ENCODE measurements at places on chromosomes 6 and 20.

DNA sequence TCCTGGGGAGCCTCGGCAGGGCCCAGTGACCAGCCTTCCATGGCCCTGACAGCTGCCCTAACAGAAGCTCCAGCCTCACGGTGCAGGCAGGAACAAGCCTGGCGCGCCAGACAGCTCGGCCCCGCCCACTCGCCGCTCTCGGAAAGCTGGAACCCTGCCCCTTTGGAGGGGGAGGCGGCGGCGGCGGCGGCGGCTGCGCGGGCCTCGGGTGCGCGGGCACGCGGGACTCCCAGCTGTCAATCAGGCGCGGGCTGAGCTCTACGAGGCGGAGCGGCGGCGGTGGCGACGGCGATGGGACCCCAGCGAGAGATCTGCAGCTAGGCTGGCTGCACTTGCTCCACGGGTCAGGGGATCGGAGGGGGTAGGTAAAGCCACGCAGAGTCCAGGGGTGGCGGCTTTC lies at the start of gene NRSN1:
TSS of gene NRSN1 (plus strand) at position 236 of the 400 bp plus-strand sequence. CDS start 8,113 bp downstream, outside the sequence.
- DNase-seq = no peak

DNA sequence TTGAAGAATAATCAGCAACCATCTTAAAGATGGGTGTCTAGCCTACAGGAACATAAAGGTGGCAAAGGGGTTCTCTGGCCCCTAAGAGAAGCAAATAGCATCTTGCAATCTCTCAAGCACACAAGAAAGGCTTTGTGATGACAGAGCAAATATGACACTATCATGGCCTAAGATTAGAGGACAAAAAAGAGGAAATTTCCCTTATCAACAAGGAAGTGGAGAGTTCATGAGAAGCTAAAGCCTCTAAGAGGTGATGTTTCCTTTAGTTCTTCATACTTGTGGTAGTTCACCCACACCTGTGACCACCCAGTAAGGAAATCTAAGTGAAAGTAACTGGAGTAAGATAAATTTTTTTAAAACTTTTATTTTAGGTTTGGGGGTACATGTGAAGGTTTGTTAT lies 88.4 kb downstream of the OLIG3 start:
- no peak for DNase-seq

GRCh38 chr20:34824806-34825529 lies 483 bp downstream of the NCOA6 start:
- peak; percentile 41 for DNase-seq

DNA sequence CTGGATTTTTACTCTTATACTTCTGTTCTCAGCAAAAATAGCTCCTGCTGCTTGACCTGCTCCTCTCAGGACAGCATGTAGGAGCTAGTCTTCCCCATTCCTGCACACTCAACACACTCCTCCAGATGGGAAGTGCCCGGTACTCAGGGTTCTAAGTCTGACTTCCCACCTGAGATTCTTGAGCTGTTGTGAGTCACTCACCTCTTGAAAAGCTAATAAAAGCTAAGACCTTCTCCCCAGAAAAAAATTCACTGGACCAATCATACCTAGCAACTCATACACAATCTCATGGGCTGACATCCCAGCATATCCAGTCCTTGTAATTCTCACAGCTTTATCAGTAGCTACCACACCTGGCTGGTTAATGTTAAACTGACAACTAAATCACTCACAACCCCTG lies 53.5 kb downstream of the TRPC4AP start:
- no peak for DNase-seq

GRCh38 chr20:16175322-16175961 lies 397.8 kb downstream of the KIF16B start:
- DNase-seq = no peak

GRCh38 chr6:63529498-63529897 lies 42.8 kb upstream of the LOC128125822 start:
- DNase-seq = no peak

DNA sequence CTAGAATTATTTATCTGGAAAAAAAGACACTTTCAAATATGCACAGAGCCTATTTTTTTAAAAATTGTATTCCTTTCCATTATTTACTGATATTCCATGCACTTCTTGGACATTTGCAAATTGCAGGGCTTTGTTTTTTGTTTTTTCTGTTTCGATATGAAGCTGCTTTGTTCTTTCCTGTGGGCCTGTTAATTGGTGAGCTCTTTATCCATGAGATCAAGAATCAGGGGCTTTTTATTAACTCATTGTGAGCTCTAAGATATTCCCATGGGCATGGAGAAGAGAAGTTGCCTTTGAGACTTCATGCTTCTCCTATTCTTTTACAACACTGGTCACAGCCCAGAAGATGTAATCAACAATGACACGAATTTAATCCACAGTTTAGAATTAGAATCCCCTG lies 145.1 kb downstream of the SAMD5 start:
- no peak for DNase-seq

DNA sequence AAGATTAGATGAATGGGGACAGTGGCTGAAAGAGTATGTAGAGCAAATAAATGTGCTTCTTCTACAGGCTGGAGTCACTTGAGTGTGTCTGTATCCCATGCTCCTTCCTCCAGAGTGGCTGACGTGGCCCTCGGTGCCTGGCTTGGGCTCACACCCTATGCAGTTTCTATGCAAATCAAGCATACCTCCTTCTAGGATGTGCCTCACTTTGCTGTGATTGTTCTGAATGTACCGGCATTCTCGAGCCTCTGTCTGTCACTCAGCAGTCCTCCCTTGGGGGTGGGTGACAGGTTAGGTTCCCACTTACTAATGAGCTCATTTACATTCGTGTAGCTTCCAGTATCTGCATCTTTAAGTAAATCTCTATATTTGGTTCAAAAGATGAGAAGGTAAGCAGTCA lies 55.1 kb upstream of the HDDC2 start:
- DNase-seq = no peak

DNA sequence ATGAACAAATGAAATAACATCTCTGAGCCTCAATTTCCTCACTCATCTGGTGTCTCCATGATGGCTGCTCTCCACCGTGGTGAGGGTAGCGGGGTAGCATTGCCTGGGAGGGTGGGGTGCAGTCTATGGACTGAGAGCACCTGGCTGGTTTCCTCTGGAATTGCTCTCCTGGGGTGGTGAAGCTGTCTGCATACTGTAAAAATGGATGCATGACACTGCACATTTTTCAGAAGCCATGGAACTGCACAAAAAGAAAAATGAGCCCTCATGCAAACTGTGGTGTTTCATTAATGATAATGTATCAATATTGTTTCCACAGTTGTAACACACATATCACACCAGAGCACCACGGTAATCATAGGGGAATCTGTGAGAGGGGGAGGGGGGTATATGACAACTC lies 12.1 kb upstream of the ITPR3 start:
- DNase-seq = no peak

- no peak for DNase-seq
These were observed 100.1 kb downstream of the MAFB start for GRCh38 chr20:40588891-40589290.

GRCh38 chr20:63940472-63941266 lies 15.5 kb downstream of the UCKL1 start:
- no peak for DNase-seq

- DNase-seq = no peak
These were observed 43.1 kb downstream of the ESR1 start for GRCh38 chr6:151850479-151851003.

DNA sequence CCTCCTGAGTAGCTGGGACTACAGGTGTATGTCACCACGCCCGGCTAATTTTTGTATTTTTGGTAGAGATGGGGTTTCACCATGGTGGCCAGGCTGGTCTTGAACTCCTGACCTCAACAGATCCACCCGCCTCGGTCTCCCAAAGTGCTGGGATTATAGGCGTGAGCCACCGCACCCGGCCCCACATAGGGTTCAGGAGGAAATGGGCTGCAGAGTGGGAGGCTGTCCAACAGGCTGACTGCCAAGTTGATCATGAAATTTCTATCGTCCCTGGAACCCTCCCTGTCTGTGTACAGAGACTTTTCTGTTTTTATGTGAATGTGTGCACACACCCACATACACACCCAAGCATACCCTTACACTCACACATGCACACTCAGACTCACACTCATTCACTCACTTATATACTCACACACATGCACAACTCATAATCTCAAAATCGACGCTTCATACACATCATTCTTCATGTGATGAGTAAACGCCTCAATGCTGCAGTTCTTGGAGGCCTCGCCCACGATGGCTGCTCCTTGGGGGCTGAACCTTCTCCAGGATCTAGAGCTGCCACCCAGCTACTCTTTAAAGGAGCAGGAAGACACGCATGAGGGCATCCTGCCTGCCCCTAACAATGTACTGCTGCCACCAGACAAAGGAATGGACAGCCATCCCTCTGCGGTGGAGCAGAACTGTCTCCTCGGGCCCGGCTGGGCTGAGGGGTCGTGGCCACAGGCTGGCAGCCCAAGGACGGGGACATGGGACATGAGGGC lies 35.6 kb downstream of the SUN5 start:
- no peak for DNase-seq

DNA sequence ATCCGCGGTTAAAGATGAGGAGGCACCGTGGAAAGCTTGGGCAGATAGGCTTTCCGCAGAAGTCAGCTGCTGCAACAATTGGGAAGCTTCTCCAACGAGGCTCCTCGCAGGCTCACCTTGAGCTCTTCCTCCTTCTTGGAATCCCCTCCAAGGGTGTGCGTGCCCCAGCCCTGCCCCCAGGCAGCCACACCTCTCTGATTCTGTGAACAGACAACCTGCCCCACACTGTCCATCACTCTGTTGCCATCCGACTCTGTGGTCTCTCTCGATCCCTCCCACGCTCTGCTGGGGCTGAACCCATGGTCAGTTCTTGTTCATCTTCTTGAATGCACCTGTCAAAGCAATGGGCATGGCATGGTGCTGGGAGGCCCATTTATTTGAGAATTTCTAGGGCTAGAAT lies 31.5 kb downstream of the PACSIN1 start:
- DNase-seq = no peak

DNA sequence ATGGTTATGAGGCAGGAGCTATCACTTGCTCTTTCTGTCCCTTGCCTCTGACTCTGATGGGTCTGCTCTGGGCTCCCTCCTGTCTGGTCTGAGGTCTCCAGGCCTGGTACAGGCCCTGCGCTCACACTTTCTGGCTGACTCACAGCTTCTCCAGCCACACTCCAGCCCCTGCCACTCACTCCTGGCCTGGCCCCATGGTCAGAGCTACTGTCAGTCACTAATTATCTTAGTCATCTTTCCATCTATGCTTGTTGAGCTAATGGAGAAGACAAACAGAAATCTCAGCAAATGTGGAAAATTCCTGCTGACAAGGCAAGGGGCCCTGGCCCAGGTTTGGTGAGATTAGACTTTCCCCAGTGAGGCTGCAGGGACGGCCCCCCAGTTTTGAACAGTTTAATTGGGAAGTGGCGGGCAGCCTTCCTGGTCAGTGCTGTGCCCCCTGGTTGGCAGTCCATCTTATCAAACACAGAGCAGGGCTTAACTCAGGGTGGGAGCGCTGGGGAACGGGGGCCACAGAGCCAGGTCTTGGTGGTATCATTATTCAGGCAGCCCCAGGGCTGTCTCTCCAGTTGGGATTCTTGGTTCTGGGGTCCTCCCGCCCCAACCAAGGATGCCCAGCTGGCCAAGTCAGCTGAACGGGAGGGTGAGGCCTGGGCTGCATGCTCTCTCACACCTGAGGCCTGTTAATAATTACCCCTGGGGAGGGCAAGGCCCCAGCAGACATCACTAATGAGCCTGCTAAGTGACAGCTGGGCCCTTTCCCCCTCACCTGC lies 63.4 kb downstream of the VEGFA start:
- DNase-seq = no peak

DNA sequence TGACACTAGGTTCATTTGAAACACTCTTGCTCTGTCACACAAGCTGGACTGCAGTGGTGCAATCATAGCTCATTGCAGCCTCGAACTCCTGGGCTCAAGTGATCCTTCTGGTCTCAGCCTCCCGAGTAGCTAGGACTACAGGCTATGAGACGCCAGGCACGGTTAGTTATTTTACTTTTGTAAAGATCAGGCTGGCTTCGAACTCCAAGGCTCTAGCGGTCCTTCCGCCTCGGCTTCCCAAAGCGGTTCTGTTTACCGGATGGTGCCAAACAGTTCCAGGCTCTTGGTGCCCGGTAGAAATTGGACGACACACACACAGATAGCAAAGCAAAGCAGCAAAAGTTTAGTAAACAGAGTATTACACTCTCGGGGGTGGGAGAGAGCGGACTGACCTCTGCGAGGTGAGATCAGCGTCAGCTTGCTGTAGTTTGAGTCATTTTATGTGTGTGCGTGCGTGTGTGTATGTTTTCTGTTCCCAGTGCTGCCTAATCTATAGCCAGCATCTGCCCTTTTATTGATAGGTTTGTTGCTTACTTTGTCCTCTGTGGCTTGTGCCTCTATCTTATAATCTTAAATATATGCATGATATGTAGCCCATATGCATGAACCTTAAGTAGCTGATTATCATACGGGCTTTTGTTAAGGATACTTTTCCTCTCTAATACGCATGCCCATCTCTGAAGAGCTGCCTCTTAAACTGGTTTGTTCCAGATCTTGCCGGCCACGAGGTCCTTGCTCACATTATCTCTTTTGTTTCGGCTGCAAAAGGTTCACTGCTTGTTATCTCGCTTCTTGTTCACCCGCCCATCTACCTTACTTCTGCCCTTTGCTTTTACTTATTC lies 75.2 kb downstream of the OR2B2 start:
- DNase-seq = peak; percentile 38

GRCh38 chr6:572596-573265 lies 84.2 kb downstream of the HUS1B start:
- no peak for DNase-seq

GRCh38 chr20:7883741-7884140 lies 56.5 kb downstream of the HAO1 start:
- DNase-seq = no peak

- no peak for DNase-seq
These were observed 55.2 kb upstream of the ASIP start for GRCh38 chr20:34185766-34186620.

DNA sequence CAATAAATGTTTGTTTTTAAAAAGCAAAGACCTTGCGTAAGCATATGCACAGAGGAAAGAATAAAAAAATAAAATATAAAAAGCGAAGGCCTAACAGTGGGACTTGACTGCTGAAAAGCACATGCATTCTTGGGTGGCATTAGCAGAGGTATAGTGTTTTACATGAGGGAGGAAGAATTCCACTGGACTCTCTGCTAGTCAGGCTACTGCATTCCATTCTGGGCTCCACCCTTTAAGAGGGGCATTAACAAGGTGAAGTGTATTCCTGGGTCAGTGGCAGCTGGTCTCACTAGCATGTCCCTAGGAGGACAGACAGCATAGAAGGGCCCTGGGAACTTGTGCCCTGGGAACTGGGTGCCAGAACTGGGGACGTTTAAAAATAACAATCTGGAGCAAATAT lies 134.1 kb downstream of the SOBP start:
- DNase-seq = no peak
